ENCODE measurements at places on chromosomes 11 and 22.
A peak's percentile ranks its signal among the peaks of the same experiment; 100 is the strongest.

DNA sequence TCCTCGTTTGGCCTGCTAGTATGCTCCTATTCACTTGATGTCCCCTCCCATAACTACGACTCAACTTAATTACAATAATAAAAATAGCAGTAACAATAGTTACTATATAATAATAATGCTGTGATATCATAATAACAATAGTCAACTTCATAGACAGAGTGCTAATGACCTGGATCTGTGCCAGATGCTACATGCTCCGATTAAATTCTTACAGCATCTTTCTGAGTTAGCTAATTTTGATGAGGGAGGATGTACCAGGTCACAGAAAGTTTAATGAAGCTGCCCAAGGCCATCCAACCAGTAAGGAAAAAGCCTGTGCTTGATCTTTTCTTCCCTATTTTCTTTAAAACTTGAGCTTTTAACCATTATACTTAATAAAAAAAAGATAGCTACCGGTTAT is 413.4 kb upstream of the LRRC4C start:
- H3K4me3 ChIP-seq: no peak overlapping the region
- H3K27me3 ChIP-seq: no peaks in the 10 kb centered on the region
- no peaks in the 10 kb centered on the region for H3K36me3 ChIP-seq
- H3K4me1 ChIP-seq: no peaks in the 10 kb centered on the region
- H3K27ac ChIP-seq: no peak overlapping the region
- DNase-seq: no peak

DNA sequence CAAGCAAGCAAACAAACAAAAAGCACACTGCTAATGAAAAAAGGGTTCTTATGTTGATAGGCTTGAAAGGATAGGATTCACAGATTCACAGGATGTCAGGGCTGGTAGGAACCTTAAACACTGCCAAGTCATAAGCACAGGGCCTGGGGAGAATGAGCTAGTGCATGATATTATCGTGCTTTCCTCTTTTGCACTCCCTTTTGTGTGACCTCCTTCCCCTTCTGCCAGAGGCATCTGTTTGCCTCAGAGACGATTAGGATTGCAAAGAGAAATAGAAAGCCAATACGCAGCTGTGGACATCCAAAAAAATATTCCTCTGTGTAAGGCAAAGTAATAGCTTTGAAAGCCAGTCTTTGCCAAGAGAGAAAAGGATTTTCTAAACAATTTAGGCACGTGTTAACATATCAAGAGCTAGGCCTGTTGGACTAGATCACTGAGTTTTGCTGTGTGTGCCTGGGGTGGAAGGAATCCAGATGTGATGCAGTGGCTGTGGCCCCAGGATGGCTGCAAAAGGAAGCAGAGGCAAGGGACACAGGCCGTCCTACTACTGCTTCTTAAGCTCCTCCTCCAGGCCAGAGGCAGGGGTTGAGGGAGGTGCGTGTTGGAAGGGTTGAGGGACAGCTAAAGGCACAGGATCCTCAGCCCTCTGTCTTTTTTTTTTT is 30.6 kb downstream of the MCHR1 start:
- DNase-seq: no peak
- H3K27me3 ChIP-seq: no peaks in the 10 kb centered on the region
- peaks cover 13% of the 10 kb centered on the region for H3K4me1 ChIP-seq
- H3K36me3 ChIP-seq: no peaks in the 10 kb centered on the region
- H3K27ac ChIP-seq: peak overlapping the region; percentile 21
- no peak overlapping the region for H3K4me3 ChIP-seq

DNA sequence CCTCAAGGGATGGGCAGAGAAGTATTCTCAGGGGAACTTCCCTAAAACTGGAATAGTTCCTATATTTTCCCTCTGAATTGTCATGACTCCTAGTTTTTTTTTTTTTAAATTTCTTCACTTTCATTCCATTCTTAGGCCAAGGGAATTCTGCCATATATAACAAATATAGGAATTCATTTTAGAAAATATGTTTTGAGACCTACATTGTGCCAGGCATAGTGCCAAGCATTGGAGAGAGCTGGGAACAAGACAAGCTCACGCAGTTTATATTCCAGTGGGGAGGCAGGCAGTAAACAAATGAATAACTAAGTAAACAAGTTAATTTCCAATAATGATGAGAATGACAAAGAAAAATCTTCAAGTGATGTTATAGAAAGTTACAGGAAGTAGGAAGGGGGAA is 2.6 kb upstream of the NPTXR start:
- no peaks in the 10 kb centered on the region for H3K36me3 ChIP-seq
- peaks cover 17% of the 10 kb centered on the region for H3K4me1 ChIP-seq
- no peak for DNase-seq
- H3K4me3 ChIP-seq: no peak overlapping the region
- H3K27ac ChIP-seq: no peak overlapping the region

GRCh38 chr11:80586464-80586863 is 1145.6 kb upstream of the TENM4 start:
- H3K4me1 ChIP-seq: no peaks in the 10 kb centered on the region
- no peak overlapping the region for H3K27ac ChIP-seq
- no peak overlapping the region for H3K4me3 ChIP-seq
- no peak for DNase-seq
- H3K27me3 ChIP-seq: no peaks in the 10 kb centered on the region
- H3K36me3 ChIP-seq: no peaks in the 10 kb centered on the region

DNA sequence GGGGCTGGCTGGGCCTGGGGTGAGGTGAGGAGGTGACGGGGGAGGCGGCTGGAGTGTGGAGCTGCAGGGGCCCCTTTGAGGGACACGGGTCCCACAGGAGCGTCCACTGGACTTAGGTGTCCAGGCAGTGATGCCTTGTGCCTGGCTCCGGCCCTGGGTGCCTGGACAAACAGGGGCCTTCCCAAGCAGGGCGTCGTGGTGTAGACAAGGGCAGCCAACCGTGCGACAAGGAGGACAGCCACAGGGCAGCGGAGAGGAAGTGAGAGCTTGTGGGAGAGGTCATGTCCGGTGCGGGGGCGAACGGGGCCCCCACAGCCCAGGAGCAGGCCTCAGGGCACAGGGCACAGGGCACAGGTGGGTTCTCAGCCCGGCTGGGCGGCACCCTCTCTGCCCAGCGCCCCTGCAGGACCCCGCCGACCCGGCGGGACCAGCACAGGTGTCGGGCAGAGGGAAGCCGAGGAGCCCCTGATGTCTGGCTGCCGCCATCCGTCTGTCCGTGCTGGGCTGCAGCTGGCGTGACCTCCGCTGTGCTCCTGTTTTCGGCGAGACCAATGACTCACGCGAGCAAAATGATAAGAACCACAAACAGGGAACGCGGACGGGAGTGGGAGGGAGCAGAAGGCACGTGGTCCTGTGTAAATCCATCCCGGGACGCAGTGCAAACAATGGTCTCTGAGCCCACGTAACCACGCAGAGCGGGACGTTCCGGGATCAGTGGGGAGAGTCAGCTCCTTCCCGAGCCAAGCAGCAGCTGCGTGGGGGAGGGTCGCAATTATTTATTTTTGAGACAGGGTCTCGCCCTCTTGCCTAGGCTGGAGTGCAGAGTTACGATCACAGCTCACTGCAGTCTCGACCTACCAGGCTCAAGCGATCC is 49.1 kb upstream of the A4GALT start:
- DNase-seq: no peak
- H3K36me3 ChIP-seq: no peaks in the 10 kb centered on the region
- H3K27ac ChIP-seq: no peak overlapping the region
- H3K27me3 ChIP-seq: no peaks in the 10 kb centered on the region
- no peak overlapping the region for H3K4me3 ChIP-seq

- no peaks in the 10 kb centered on the region for H3K4me1 ChIP-seq
- DNase-seq: no peak
- H3K4me3 ChIP-seq: no peak overlapping the region
- H3K27me3 ChIP-seq: peaks cover 2% of the 10 kb centered on the region
- H3K36me3 ChIP-seq: no peaks in the 10 kb centered on the region
Observed at GRCh38 chr11:27977031-27977430, 130.9 kb downstream of the KIF18A start.

DNA sequence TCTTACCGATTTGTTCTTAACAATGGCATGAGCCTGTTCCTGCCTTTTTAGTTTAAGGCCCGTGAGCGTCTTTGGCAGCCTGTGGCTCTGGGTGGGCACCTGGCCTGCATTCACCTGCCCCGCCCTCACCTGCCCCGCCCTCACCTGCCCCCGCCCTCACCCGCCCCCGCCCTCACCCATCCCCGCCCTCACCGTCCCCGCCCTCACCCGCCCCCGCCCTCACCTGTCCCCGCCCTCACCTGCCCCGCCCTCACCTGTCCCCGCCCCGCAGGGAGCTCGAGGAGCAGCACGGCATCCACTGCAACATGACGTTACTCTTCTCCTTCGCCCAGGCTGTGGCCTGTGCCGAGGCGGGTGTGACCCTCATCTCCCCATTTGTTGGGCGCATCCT is 14.2 kb downstream of the GATD1 start:
- DNase-seq: no peak
- H3K36me3 ChIP-seq: peaks cover 56% of the 10 kb centered on the region
- no peak overlapping the region for H3K4me3 ChIP-seq

DNA sequence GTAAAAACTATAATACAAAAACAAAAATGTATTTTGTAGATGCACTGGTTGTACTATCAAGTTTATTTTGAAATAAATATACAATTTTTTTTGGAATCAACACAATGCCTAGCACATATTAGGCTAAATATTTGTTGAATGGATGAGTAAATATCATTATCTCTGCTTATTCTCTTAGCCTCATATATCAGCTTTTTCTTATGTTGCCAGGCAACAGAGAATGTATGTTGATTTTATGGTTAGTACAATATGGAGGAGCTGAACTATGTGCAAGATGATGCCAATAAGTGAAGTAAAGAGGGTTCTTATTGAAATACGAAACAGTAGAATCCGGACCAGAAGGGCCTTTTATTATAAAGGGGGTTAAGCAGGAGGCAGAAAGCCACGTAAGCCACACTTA is 94.9 kb downstream of the FAR1 start:
- DNase-seq: no peak
- no peaks in the 10 kb centered on the region for H3K27me3 ChIP-seq
- no peaks in the 10 kb centered on the region for H3K36me3 ChIP-seq
- no peak overlapping the region for H3K27ac ChIP-seq

GRCh38 chr22:19974268-19974861 is 32.7 kb upstream of the TXNRD2 start:
- H3K27ac ChIP-seq: no peak overlapping the region
- peaks cover 21% of the 10 kb centered on the region for H3K4me1 ChIP-seq
- no peaks in the 10 kb centered on the region for H3K36me3 ChIP-seq

- DNase-seq: no peak
- no peak overlapping the region for H3K27ac ChIP-seq
- peaks cover 14% of the 10 kb centered on the region for H3K4me1 ChIP-seq
- H3K27me3 ChIP-seq: no peaks in the 10 kb centered on the region
- H3K36me3 ChIP-seq: peaks cover 11% of the 10 kb centered on the region
Observed at GRCh38 chr11:46640036-46640788, 22.9 kb downstream of the ATG13 start.

DNA sequence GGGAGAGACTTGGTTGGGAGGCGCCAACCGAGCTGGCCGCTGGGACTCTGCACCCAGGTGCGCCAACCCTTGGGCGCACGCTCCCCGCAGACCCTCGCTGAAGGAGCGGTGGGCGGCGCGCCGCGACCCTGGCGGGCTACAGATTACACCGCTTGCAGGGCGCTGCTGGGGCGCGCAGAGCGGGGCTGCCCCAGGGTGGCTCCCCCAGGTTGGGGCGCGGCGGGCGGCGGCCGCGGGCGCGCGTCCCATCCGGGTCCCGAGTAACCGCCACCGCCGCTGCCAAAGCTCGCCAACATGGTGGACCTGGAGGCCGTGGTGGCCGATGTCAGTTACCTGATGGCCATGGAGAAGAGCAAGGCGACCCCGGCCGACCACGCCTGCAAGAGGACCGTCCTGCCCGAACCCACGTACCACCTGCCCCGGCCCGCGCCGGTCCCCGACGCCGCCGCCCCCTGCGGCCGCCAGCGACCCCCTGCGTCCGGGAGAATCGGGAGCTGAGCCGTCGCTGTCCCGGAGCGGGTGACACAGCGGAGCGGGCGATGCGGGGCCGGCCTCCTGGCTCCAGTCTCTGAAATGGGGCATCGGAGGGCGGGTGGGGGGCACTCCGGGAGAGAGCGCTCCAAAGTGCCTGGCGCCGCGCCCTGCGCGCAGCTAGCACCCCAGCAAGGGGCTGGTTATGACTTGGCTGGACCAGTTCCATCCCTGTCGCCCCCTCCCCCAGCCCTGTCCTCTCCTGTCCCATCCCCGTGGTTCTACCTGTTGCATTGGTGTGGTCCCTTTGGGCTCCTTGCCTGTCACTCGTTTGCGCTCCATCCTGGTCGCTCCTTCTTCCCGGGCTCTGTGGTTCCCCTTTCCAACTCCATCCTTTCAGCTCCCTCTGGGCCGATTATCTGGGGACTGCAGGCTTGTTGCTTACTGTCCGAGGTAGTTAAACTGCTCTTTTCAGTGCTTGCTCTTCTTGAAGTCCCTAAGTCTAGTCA is 143.3 kb upstream of the GRK3 start:
- H3K4me3 ChIP-seq: peak overlapping the region; percentile 79
- peaks cover 2% of the 10 kb centered on the region for H3K36me3 ChIP-seq

All from naive thymus-derived CD8-positive, alpha-beta T cell (primary cell).